CD8-positive, alpha-beta memory T cell (primary cell): ENCODE measurements at places on chromosomes 12 and 14. TPM values are rescaled to one million over a fixed set of nuclear protein-coding genes. Genes with fewer than 3 reads are reported as not detected.

GRCh38 chr12:51529651-51529970 is 61.4 kb upstream of the SCN8A start:
- no peaks in the 10 kb centered on the region for H3K4me1 ChIP-seq
- no peaks in the 10 kb centered on the region for H3K36me3 ChIP-seq
- H3K4me3 ChIP-seq, result no peak overlapping the region
- H3K27me3 ChIP-seq, result no peaks in the 10 kb centered on the region

DNA sequence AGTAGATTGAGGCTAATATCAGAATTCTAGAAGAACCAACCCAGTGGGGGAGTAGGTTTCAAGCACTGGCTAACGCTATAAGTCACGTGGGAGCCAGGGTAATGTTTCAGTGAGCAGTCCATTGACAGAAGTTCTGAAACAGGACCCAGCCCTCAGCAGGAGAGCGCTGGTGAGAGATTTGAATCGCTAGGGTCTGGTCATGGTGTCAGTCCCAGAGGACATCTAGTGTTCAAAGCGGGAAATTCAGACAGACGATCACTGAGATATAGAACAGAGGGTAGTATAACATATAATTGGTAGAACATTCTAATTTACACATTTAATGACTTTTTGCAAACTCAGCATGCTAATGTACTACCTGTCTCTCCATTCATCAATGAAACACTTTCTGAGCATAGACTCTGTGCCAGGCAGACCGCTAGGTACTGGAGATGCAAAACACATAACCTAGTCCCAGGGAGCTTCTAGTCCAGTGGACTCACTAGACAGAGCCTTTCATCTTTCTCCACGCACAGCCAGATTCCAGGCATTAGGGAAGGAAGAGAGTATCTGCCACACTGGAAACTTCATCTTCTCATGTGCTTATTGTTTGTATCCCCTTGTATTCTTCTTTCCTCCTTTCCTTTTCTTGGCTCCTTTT is 35.4 kb upstream of the RNASE3 start:
- peaks cover 5% of the 10 kb centered on the region for H3K27me3 ChIP-seq
- no peaks in the 10 kb centered on the region for H3K36me3 ChIP-seq
- H3K4me3 ChIP-seq, result no peak overlapping the region
- no peaks in the 10 kb centered on the region for H3K4me1 ChIP-seq
- H3K27ac ChIP-seq, result no peak overlapping the region

- H3K27ac ChIP-seq, result no peak overlapping the region
- no peak overlapping the region for H3K4me3 ChIP-seq
- H3K36me3 ChIP-seq, result no peaks in the 10 kb centered on the region
- H3K4me1 ChIP-seq, result no peaks in the 10 kb centered on the region
- H3K27me3 ChIP-seq, result no peaks in the 10 kb centered on the region
Measured at GRCh38 chr14:92965281-92965680, 42.3 kb downstream of the CHGA start.

DNA sequence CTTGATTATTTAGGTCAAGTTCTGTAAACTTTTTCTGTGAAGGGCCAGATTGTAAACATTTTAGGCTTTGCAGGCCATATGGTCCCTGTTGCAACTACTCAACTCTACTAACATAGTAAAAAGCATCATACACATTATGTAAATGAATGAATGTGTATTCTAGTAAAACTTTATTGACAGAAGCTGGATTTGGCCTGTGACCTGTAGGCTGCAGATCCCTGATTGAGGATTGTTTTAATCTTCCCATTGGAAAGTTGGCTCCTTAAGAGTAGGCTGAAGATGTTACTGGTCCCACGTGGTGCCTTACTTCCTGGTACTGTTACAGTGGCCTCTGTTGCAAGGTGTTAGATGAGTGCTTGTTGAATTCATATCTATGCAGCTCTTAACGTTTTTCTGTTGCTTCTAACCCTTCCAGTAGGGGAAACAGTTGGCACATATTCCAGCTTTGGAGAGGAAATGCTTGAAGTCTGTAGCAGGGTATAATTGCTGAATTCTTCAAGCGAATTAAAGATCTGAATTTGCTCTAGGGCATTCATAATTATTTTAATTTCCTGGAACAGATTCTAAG is 133.6 kb upstream of the DNM1L start:
- H3K4me1 ChIP-seq, result no peaks in the 10 kb centered on the region
- no peaks in the 10 kb centered on the region for H3K27me3 ChIP-seq
- H3K36me3 ChIP-seq, result no peaks in the 10 kb centered on the region
- no peak overlapping the region for H3K27ac ChIP-seq
- H3K4me3 ChIP-seq, result no peak overlapping the region

- H3K4me3 ChIP-seq, result no peak overlapping the region
- no peak overlapping the region for H3K27ac ChIP-seq
- no peak for DNase-seq
- H3K36me3 ChIP-seq, result no peaks in the 10 kb centered on the region
Measured at GRCh38 chr14:100589071-100589759, 2.0 kb upstream of the BEGAIN start.

DNA sequence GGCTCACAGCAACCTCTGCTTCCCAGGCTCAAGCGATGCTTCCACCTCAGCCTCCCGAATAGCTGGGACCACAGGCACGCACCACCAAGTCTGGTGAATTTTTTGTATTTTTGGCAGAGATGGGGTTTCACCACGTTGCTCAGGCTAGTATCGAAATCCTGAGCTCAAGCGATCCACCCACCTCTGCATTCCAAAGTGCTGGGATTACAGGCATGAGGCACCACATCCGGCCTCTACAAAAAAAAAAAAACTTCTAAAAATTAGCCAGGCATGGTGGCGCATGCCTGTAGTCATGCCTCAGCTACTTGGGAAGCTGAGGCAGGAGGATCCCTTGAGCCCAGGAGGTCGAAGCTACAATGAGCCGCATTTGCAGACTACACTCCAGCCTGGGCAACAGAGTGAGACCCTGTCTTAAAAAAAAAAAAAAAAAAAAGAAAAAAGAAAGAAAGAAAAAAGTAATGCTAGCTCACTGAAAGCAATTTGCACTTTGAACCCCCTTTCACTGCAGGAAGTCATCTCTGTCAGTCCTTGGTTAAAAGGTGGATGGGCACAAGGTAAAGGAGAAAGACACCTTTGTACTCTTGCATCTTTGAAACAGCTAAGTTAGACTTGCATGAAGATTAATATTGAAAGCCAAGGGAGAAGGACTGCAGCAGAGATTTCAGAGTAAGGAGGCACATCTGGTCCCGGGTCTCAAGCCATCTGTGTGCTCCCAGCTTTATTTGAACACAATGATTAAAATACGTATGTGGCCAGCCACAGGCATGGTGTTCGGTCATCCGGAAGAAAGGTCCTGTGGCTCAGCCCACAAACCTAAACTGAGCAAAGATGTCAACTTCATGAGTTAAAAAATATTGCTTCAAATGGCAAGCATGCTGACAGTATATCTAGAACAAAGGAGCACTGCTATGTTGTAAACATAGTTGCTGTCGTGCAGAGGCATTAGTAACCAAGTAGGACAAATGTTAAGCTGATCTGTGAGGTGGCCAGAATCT is 103.8 kb upstream of the HMGA2 start:
- H3K4me3 ChIP-seq, result no peak overlapping the region
- no peak overlapping the region for H3K27ac ChIP-seq
- H3K36me3 ChIP-seq, result no peaks in the 10 kb centered on the region

DNA sequence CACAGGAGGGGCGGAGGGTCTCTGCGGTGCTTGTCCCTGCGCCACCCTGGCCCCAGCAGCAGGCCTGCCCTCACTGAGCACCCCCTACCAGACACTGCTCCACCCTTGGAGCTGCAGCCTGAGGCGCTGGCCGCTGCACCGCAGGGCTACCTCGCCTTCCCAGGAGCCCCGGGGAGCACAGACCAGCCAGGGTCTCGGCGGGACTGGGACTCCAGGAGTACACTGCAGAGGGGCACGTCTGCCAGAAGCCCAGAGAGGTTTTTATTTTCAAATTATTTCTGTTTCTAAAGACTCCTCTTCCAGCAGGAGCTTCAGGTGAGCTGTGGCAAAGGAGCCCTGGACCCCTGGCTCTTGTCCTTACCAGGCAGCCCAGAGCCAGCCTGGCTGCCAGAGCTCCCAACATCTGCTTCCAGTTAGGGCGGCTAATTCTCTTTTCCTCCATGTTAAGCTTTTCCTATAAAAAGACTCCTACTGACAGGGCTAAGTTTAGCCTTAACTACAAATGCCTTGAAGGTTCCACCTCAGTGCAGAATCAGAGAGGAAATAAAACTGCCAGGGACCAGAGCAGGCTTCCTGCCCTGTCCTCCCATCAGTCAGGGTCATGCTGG is 26.4 kb downstream of the DEGS2 start:
- no peak overlapping the region for H3K27ac ChIP-seq
- no peak overlapping the region for H3K4me3 ChIP-seq
- DNase-seq, result no peak
- no peaks in the 10 kb centered on the region for H3K27me3 ChIP-seq
- peaks cover 96% of the 10 kb centered on the region for H3K36me3 ChIP-seq

- H3K27ac ChIP-seq, result no peak overlapping the region
- peaks cover 3% of the 10 kb centered on the region for H3K4me1 ChIP-seq
- H3K36me3 ChIP-seq, result no peaks in the 10 kb centered on the region
- H3K27me3 ChIP-seq, result no peaks in the 10 kb centered on the region
- DNase-seq, result no peak
- H3K4me3 ChIP-seq, result no peak overlapping the region
Measured at GRCh38 chr14:63624701-63625100, 17.0 kb downstream of the WDR89 start.

- no peaks in the 10 kb centered on the region for H3K27me3 ChIP-seq
- DNase-seq, result no peak
- H3K4me1 ChIP-seq, result no peaks in the 10 kb centered on the region
- no peak overlapping the region for H3K4me3 ChIP-seq
- no peak overlapping the region for H3K27ac ChIP-seq
- no peaks in the 10 kb centered on the region for H3K36me3 ChIP-seq
Measured at GRCh38 chr12:12158858-12159257, 88.1 kb downstream of the BCL2L14 start.

GRCh38 chr12:84691266-84691665 is 221.3 kb downstream of the SLC6A15 start:
- no peaks in the 10 kb centered on the region for H3K36me3 ChIP-seq
- H3K4me3 ChIP-seq, result no peak overlapping the region
- no peak overlapping the region for H3K27ac ChIP-seq
- H3K4me1 ChIP-seq, result no peaks in the 10 kb centered on the region

DNA sequence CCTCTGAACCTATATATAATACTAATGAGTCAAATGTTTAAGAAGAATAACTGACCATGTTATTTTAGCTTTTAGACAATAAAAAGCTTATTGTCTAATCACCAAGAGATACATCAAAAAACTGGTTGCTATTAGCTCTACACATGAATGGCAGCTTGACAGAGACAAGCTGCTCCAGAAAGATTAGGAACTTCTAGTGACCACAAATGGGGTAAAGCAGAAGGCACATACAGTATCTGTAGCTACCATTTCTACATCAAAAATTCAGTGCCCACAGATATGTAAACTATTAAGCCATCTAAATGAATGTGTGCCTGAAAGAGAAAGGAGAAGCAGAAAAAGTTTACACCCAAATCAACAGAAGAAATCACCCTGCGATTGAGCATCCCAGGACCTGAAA is 2.4 kb downstream of the AREL1 start:
- peaks cover 3% of the 10 kb centered on the region for H3K36me3 ChIP-seq
- H3K4me1 ChIP-seq, result peaks cover 24% of the 10 kb centered on the region
- no peak for DNase-seq
- H3K27ac ChIP-seq, result no peak overlapping the region

DNA sequence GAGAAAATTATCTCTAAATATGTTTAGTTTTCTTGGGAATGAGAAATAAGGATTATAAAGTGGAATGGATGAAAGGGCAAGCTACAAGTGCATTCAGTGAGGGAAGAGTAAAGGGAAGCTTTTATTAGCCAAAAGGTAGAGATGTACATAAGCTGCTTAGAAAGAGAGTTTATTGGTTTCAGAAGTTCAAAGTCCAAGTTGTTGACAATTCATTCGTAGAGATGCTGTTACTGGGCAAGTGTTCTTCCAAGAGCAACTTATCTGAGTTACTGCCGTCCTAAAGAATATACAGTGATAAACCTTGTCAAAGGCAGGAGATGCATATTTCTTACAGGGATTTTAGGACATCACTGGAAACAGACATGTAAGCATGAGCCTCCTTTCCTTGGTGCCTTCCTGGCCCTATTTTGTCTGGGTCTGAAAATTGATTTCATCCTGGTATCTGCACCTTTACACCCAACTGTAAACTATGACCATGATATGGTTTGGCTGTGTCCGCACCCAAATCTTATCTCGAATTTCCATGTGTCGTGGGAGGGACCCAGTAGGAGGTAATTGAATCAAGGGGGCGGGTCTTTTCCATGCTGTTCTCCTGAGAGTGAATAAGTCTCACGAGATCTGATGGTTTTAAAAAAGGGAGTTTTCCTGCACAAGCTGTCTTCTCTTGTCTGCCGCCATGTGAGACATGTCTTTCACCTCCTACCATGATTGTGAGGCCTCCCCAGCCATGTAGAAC is 46.8 kb downstream of the TRMT5 start:
- H3K36me3 ChIP-seq, result no peaks in the 10 kb centered on the region
- no peaks in the 10 kb centered on the region for H3K27me3 ChIP-seq
- H3K4me3 ChIP-seq, result no peak overlapping the region
- no peak for DNase-seq
- H3K4me1 ChIP-seq, result no peaks in the 10 kb centered on the region

Gene ZBTB1
- total RNA-seq, result 48.2 TPM

Gene CELA1
- total RNA-seq, result not detected

Gene SERPINA1
- total RNA-seq, result 0.40 TPM

Gene C12orf57
- total RNA-seq, result 297 TPM

Gene ANG
- total RNA-seq, result 0.39 TPM

Gene GALNT8
- 0.22 TPM for total RNA-seq
